ENCODE measurements at places on chromosomes 13 and 19.

DNA sequence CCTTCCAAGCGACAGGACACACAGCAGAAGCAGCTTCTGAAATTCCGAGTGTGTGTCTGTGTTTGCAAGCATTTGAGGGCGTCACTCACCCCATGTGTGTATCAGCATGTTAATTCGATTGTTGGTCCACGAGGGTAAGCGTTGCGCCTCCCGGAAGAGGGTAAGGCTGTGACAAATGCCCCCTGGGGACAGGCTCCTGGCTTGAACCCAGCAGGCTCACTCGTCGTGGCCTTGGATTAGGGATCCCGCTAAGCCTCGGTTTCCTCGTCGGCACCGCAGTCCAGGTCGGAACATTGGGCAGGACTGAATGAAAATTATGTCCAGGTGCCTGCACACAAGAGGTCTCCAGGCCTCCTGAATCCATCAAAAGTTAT, 606 bp upstream of the STXBP2 start:
- DNase-seq: no peak

- no peak for DNase-seq
These were observed 109.8 kb downstream of the KDM4B start for GRCh38 chr19:5078666-5079065.

DNA sequence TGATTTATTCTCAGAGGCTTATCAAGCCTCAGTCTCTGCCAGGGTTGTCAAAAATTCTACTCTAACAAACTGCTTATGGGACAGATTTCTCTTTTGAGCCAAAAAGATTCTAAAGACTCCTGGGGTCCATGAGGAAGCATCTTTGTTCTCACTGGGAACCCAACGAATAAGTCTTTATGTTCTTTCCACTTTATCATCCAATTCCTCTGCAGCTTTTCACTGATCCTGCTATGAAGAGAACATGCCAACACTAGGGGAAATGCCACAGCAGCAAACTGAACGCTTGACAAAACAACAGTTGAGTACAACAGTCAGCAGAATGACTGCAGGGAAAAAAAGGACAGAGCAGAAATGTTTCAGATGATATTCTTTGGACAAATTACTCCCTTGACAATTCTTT, 22.2 kb downstream of the DCLK1 start:
- DNase-seq: no peak

DNA sequence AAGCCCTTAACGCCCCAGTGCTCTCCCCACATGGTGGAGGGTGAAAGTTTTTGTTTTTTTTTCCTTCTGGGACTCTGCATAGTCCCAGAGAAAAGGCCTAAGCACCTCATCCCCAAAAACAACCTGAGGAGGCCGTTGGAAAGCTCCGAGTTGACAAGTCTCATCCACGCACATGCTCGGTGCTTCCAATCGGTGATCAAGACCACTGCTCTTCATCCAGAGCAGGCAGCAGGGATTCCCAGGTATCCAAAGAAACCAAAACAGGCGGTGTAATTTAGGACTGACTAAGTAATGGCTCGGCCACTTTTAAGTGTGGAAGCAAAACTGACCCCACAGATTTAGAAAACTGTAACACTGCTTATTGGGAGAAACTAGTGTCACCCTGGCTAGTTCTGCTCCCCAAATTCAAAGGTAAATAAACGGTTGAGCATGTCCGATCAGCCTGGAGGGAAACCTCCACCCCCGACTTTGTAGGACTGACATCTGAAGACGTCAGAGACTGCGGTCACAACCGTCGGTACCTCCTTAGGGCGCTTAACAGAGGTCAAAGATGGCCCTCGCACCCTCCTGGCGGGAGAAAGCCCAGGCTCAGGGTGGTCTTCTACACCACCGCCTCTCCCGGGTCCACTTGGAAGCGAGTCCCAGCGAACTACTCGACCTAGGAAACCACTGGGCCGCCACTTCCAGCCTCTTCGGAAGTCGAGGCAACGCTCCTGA, 997 bp upstream of the ZNF446 start:
- no peak for DNase-seq

- DNase-seq: no peak
These were observed 1074.3 kb upstream of the SLC10A2 start for GRCh38 chr13:104140552-104140951.

DNA sequence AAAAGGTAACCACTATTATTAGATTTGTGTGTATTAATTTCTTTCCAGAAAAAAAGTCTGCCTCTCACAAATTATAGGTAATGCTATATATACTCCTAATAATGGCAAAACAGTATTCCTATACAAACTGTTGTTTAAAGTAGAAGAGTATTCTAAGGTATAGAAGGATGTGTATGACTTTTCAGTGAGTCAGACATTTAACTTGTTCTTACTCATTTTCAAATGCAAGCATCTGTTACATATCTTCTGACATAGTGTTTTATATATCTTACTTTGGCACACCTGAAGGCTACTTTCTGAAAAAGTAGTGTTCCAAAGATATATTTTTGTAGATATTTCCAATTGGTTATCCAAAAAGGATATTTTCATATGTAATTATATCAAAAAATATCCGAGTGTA, 3.5 kb upstream of the SLITRK5 start:
- DNase-seq: no peak

DNA sequence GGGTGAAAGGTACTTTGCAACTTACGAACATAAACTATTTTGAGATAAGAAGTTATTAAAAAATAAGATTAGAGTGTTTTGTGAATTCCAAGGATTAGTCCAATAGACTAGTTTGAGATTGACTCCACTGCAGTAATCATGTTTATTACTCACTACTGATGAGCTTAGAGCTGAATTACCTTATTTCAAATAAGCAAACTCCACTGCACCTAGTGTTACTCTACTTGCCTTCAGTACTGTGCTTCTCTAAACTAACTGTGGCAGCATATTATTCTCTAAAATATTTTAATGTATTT, 111.7 kb downstream of the MIPEP start:
- no peak for DNase-seq

DNA sequence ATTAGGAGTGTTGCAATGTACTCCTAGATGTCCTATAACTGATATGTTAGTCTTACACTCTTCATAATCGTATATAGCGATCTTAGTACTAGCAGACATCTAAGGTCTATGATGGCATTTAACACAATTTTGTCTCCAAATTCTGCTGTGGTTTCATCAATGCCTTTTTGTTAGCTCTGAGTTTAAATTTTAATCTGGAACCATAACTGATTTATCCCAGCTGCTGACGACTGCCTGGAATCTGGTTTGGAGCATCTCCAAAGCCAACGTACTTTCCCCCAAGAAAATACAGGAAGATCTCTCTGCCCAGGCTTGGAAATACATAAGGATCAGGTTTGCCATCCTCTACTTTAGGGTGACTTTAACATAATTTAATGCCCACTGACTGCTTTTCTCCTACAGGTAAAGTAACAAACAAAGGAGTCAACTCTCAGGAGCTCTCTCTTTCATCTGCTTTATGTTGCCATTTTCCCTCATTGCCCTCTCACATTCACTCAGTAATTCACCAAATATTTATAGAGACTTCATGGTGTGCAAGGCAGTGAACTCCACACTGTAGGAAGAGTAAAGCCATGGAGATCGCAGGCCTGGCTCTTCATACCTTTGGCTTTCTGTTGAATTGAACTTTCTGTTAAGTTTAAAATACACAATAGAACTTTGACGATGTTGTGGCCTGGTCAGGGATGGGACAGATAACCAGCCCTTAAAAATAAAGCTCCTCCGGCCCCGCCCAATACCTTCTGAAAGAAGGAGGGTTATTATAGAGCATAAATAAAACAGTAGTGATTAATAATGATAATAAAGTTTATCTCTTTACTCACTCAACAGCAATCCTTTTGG, 23.3 kb upstream of the SPART start:
- no peak for DNase-seq

- no peak for DNase-seq
These were observed 8.7 kb downstream of the SYNGR4 start for GRCh38 chr19:48372904-48373303.

DNA sequence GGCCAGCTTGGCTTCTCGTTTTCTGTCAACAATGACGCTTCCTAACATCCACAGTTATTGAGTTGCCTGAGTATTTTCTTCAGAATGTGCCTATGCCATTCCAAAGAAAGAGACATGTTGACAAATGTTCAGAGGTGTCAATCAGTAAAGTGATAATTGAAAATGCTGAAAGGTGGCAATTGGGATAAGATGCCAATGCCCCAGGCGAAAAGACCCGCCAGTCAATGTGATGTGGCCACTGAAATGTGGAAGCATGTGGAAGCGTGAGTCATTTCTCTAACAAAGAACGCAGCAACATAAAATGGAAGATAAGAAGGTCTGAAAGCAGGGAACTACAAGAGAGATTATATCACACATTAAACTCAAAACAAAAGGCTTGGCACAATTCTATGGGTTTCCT, 882.2 kb upstream of the SLC10A2 start:
- no peak for DNase-seq

DNA sequence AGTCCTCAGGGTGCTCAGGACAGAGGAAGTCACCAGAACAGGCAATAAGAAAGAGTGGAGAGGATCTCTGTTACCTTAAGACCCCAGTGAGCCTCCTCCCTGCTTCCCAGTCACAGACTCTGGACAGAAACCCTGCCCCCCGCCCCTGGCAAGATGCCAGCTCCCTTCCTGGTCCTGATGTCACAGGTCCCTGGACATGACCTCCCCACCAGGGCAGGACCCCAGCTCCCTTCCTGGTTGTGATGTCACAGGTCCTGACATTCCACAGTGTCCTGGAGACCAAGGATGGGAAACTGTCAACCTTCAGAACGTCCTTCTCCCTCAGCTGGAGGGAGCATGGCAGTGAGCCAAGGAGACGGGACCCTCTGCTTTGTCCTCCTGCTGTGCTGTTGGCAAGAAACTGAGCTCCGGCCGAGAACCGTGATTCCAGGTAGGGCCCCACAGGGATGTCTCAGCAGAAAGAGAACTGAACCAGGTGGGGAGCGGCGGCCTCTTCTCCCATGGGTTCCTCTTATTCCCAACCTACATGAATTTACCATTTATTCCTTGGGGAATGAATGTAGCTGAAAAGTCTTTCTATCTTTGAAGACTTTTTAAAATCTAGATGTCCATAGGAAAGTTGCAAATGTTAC, at the start of gene SPACA7:
Gene SPACA7, plus strand, starts transcription at position 306 of the 632 bp plus-strand sequence. Its CDS starts 31 bp downstream, at position 337.
- no peak for DNase-seq

GRCh38 chr19:2716722-2717637, 4.2 kb downstream of the DIRAS1 start:
- no peak for DNase-seq

GRCh38 chr19:19657397-19657783, 6.1 kb downstream of the ATP13A1 start:
- no peak for DNase-seq
